ENCODE measurements at places on chromosomes 11 and 22. TPM values are rescaled to one million over a fixed set of nuclear protein-coding genes. Genes with fewer than 3 reads are reported as not detected.

DNA sequence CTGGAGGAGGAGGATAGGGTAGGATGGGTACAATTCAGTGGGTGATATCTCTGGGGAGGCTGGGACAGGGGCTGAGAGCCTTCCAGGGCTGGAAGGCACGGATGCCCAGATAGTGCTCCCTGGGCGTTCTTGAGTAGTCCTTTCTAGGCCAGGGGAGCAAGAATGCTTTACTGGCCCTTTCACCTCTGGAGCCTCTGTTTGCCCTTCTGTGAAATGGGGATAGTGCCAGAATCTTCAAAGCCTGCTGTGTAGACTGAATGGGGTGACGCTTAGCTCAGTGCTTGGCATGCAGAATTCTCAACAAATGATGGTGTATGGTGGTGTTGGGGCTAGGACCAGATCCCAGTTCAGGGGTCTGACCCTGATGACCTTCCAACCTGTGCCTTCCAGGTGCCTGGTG, 7.7 kb downstream of the MTFP1 start:
- DNase-seq, result no peak

RFPL1 gene
- total RNA-seq, result not detected

EHD1 gene
- 155 TPM for total RNA-seq

GRCh38 chr22:21916309-21916918, 36.2 kb downstream of the PPM1F start:
- no peak for DNase-seq

DNA sequence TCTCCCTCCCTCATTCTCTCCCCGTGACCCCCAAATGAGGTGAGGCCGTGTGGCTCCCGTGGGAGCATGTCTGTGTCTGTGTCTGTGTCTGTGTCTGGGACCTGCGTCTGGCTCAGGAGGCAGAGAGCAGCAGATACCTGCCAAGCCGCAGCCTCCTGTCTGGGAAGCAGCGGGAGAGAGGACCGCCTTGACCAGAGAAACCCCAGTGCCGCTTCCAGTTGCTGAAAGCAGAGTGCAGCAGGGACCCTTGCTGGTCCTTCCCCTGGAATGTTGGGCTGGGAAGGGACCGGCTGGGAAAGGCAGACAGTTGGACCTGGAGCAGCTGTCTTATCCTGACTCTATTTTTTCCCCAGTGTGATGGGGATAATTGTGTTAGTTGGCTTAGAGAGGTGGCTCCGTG, 525 bp downstream of the CSDC2 start:
- DNase-seq, result no peak
